ENCODE measurements at places on chromosomes 16 and 17.

DNA sequence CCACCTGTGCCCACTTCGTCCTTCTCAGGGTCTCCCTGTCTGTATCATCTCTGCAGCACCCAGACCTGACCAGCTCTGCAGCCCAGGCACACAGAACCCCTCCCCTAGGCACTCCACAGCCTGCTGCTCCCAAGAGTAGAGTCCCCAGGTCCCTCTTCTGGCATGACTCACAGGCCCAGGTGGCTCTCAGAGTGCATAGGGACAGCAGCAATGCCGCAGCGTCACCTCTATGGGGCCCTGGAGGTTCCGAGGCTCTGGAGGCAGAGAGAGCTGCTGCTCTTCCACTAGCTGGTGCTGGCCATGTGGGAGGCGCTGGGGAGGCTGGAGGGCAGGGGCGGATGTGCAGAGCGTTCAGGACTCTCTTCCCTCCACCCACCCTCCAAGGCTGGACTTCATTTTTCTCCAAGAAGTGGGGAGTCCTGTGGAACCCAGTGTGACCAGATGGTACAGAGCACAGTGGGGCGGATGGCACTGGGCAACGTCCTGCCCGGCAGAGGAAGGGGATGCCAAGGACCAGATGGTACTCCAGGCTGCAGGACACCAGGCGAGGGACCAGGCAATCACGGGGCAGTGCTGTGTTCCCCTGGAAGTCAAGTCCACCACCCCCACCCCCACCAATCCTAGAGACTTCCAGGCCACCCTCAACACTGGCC, 151.7 kb downstream of the RBFOX3 start:
- no peak for DNase-seq

GRCh38 chr16:89304941-89305705, 87.6 kb downstream of the ZNF778 start:
- no peak for DNase-seq

DNA sequence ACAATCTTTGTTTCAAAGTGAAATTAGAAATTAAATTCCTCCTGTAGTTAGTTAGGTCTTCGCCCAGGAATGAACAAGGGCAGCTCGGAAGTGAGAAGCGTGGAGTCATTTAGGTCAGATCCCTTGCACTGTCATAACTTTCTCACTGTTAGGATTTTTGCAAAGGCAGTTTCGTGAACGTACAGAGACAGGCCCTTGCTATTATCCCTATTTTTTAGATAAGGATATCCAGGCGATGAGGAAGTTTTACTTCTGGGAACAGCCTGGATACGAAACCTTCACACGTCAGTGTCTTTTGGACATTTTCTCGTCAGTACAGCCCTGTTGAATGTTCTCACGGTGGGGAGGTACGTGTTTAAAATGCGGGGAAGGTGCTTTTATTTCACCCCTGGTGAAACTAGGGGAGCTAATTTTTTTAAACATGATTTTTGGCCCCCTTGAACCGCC, 318 bp upstream of the RBL2 start:
- no peak for DNase-seq

DNA sequence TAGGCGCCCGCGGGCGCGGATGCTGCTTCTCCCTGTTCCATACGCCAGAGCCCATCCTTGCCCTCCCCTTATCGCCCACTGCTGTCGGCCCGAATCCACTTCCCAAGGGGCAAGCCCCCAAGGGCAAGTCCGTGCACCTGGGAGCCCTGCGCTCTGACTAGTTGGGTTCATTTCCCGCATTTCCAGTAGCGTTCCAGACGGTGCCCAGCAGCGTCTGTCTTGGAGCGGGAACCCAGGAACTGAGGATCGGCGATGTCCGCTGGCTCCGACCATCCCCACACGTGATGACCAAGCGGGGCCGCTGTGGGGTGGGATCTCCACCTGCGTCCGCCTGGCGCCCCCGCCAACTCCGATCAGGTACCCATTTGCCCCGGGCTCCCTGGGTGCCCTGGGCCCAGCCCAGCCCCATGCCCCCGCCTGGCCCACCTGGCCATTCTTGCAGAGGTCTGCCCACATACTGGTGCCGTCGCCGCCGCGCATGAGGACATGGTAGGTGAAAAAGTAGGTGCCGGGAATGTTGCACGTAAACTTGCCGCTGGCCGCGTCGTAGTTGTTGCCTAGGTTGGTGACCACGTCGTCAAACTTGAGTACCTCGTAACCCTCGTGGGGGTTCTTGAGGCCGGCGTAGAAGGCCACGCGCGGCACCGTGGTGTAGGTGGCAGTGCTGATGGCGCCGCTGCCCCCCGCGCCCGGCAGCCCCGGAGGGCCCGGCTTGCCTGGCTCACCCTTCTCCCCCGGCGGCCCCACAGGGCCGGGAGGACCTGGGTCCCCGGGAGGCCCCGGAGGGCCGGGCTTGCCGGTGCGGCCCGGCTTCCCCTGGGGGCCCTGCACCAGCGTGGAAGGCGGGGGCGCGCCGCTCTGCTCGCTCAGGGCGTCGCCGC, 837 bp downstream of the C1QL1 start:
- no peak for DNase-seq

- no peak for DNase-seq
These were observed 4.0 kb downstream of the GSDMA start for GRCh38 chr17:39966771-39967170.

DNA sequence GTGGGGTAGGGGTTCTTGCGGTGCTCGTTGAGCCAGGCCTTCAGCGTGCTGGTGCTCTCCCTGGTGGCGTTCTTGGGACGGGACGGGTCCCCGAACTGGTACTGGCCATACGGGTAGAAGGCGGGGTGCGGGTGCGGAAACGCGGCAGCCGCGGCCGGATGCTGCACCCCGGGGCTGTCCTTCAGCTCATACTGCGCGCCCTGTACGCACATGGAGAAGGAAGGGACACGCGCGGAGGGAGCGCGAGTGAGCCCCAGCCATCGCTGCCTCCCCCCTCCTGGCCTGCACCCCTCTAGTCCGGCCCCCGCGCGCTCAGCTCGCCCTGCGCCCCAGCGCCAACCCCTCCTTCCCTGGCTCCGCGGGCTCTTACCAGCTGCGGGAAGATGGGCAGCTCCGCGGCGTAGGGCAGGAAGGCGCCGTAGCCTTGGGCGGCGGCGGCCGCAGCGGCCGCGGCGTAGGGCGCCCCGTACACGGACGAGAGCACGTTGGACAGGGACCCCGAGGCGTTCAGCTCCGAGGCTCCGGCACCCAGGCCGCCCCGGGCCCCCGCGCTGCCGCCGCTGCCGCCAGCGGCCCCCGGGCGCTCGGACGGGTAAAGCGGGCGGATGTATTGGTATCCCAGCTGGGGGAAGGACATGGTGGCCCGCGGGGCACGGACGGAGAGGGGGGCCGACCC, 1.0 kb downstream of the IRX3 start:
- DNase-seq, result no peak

- no peak for DNase-seq
These were observed 13.9 kb downstream of the CNEP1R1 start for GRCh38 chr16:50038756-50039529.

DNA sequence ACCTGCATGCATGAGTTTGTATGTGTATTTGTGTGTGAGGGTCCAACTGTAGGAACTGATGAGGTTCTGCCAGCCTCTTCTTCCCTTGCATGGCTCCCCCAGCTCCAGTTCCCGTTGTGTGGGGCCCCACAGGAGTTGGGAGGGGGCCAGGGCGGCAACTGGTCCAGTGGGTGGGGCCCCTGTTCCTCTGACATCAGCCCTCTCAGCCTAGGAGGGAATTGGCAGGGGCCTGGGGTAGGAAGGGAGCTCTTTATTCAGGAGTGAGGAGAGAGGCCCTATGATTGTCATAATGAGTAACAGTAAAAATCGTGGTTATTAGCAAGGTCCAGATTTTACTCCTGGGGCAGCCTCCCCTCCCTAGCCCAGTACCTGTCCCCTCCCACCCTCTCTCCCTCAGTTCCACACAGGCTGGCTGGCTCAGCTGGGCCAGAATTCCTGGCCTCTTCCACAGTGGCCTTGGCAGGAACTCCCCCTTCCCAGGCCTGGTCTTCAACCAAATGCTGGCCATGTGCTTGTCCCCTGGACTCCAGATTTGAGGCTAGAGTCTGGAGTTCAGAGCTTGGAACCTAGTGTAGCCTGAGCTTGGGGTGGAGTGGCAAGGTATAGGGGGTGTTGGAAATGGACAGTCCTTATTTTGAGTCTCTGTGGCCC, 18.9 kb downstream of the RARA start:
- no peak for DNase-seq

- DNase-seq, result no peak
These were observed 36.1 kb downstream of the MIS12 start for GRCh38 chr17:5522476-5522875.

DNA sequence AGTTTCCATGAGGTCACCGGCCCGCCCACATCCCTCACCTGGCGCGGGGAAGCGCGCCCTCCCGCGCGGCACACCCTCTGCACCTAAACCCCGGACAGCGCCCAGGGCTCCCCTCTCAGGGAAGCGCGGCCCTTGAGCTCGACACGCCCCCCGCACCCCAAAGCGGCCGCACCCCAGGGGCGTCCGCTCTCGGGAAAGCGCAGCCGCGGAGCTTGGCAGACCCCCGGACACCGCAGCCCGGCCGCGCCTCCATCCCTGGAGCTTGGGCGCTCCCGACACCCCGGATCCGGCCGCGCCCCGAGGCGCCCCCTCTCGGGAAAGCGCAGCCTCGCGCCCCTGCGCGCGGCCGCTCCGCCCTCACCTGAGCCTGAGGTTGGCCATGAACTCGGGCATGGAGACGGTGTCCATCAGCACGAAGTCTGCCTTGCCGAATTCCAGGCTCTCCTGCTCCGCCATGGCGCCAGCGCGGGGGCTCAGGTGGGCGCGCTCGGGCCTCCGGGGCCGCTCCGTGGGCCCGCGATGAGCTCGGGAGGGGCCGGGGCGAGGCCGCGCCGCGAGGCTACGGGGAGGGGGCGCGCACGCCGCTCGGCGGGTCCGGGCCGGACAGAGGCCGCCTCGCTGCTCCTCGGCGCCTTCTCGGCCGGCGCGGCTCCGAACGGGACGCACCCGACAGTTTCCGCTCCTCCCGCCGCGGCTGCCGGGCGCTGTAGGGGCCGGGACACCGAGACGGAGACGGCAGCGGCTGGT, at the start of gene MYO1D:
Gene MYO1D, minus strand, starts transcription at position 708 of the 747 bp plus-strand sequence. Its CDS starts 252 bp downstream, at position 456.
- no peak for DNase-seq

DNA sequence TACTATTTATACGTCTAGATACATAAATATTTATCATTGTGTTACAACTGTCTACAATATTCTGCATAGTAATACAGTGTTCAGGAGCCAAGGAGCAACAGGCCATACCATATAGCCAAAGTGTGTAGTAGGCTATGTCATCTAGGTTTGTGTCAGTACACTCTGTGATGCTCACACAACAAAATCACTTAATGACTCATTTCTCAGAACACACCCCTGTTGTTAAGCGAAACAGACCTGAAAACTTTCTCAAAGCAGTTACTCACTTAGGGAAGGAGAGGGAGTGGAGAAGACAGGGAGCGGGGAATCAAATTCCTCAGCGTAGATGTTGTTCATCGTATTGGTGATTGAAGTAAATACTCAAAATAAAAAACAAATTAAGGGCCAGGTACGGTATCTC, 269.5 kb downstream of the STX8 start:
- DNase-seq, result no peak

- no peak for DNase-seq
These were observed 99.3 kb downstream of the STXBP4 start for GRCh38 chr17:55067697-55068439.

- no peak for DNase-seq
These were observed 29.7 kb downstream of the MRTFB start for GRCh38 chr16:14100825-14101224.

DNA sequence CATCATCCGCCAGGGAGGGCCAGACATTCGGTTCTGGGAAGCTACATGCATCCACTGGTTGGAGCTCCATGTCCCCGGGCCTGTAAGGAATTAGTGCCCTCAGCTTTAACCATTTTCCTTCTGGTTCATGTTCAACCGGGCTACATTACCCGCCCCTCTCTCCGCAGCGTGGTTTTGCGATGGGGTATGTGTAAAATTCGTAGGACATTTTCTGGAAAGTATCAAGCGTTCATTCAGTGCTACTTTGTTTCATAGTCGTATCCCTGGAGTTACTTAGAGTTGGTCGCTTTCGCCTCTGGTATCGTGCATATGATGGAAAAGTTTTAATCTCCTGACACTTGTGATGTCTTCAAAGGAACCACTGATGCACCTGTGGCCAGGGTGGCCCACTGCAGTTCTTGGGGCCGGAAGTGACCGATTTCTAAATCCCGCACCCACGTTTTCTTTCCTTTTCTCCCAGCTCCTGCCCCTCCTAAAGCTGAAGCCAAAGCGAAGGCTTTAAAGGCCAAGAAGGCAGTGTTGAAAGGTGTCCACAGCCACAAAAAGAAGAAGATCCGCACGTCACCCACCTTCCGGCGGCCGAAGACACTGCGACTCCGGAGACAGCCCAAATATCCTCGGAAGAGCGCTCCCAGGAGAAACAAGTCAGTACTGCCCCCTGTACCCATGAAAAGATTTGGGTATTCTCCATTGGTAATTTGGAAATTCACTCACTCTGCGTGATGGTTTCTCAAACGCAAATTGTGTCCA, 637 bp downstream of the RPL23A start:
- DNase-seq, result peak; percentile 9

DNA sequence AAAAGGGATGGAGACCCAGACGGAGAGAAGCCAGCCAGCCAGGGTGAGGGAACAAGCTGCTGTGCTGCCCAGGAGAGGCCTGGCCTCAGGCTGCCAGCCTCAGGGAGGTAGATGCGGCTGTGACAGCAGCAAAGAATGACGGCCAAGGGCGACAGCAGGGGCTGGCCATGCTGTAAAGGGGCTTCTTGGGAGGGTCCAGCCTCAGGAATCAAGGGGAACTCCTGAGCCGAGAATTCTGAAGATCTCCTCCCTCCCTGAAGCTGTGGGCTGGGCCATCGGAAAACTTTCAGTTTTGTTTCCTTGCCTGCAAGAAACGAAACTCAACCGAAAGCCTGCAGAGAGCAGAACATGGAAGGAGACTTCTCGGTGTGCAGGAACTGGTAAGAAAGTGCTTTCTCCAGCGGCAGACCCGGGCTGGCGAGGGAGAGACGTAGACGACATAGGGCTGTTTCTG, at the start of gene XAF1:
Gene XAF1, plus strand, starts transcription at position 316 of the 454 bp plus-strand sequence. Its CDS starts 33 bp downstream, at position 349.
- DNase-seq, result no peak

DNA sequence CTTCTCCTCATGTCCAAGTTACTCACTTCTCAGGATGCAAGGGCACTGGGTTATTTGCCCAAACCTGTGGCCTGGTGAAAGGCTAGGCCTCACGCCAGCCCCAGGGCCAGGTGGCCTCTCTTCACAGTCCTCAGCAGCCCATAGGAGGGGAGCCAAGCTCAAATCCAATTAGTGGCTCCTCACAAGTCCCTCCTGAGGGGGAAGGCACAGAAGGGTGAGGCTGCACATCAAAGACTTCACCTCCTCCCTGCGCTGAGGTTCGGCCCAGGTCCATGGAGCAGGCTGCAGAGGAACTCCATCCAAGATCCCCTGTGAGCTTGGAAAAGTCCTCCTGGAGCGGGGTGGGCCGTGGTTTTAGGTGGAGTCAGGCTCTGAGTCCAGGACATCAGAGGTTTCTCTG, 320.0 kb downstream of the FOXL1 start:
- no peak for DNase-seq

- DNase-seq, result no peak
These were observed 16.0 kb downstream of the MYO15A start for GRCh38 chr17:18124345-18125126.

All from NCI-H2029 (cell line).